ENCODE measurements at places on chromosomes 5 and 9.

DNA sequence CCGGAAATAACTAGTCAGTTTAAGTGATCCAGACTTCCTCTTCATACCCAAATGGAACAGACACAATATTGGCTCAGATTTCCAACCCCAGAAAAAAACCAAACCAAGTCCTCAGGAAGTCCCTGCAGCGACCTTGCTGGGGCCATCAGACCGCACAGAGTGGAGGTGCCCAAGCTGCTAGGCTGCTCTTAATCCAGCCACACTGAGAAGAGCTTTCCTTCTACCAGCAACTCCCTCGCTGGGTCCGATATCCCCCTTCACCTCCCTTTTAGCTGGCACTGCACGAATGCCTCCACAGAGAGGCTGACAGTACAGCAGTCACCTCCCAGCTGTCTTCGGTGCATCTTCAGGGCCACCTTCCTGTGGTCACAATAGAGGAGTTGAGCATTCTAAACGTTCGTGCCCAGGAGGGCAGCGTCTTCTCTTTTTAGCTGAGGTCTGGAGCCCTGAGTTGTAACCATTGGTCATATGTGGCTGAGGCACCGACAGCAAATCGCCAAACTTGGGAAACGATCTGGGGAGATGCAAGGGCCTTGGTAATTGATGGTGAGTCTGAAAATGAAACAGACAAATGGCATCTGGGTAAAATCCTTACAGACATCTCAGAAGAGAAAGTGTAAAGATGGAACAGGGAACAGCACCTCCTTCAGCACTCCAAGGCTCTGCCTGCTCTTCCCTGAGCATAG, 5.7 kb downstream of the NAIF1 start:
- no peak for DNase-seq

DNA sequence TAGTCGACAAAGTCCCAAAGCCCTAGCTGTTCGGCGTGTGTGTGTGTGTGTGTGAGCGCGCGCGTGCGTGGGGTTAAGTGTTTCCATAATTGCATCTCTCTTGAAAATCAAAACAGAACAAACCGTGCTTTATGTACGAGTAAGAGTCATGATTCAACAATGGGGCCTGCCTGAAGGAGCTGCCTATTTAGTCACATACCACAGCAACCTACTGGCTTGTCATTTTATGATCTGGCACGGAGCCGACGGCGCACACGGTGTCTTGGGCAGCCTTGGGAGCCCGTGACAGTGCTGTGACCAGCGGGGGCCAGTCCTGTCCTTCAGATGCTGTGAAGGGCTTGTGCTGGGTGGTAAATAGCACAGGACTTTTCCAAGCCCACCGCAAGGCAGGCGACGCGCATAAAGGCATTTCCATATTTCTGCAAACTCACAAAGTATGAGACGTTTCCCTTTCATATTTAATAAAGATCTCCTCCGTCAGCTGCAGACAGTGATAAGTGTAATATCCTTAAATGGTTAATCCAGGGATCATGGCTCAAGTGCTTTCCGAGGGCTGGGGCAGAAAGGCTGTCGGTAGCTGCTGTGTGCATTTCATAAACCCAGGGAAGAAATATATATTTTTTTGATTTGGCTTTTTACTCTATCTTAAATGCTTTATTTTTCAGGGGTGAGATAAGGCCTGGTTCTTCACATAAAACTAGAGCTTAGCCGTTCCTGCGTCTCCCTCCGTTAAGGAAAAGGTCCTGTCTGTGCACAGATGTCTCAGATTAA, 270.2 kb upstream of the IRX1 start:
- DNase-seq: no peak

DNA sequence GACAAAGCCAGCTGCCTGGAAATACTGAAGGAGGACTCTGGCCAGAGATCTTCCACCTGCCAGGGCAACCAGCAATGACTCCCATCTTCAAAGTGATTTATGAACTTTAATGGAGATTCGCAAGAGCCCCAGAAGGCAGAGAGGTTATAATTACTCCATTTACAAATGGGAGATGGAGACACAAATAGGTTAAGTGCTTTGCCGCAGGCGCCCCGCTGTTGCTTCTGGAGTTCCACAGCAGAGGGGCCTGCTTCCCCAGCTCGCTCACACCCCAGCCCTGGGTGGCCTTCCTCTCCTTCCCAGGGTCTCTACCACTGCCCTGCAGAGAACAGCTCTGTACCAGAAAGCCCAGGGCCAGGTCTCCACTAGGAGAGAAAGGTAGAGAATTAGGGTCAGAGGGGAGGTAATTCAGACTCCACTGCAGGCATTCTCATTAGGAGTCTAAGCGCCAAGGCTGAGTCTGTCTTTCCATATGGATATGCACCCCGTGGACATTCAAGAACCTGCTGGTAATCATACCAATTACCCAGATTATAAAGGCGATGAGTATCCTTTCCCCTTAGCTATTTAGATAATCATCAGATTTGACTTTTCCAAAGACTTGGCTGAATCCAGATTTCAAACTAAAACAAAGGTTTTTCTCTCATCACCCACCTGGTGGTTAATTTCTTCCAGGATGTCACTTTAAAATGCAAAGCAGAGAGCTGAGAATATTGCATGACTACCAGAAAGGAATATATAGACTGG, 157.6 kb upstream of the TUT7 start:
- no peak for DNase-seq

GRCh38 chr9:15735083-15735857, 182.4 kb downstream of the CCDC171 start:
- DNase-seq: no peak

GRCh38 chr9:95819636-95820035, 55.9 kb upstream of the ERCC6L2 start:
- DNase-seq: no peak

DNA sequence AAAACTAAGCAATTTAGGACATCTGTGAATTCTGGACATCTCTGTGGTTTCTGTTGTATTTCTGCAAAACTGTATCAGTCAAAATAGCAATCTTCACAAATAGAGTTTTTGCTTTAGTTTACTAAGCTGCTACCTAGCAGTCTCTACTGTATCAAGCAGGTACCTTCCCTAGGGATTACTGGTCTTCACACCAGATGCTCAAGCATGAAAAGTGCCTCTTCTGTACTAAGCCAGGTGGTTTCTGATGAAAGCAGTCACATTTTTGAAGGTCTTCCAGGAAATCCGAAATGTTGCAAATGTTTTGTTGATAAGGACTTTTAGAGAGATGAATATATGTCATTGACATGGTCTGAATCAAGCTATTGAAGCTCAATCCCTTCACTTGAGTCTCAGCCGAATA, 540.0 kb downstream of the KCTD16 start:
- DNase-seq: no peak

DNA sequence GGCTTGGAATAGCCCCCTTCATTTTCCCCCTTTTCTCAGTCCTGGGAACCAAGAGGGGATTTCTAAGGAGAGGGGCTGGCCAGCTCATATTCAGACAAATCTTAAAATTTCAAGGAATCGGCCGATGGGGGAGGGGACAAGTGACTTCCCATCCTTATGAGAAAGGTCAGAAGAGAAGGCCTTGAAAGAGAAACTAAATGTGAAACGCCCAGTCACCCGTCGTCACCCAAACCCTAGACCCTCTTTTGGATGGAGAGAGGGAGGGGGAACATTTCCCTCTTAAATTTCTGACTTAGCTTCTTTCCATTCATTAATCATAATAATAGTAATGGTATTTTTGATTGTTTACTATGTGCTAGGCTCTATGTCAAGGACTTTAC, 850 bp upstream of the CCL19 start:
- no peak for DNase-seq

GRCh38 chr9:94577036-94577435, 16.6 kb downstream of the FBP2 start:
- DNase-seq: no peak

GRCh38 chr9:96294159-96294545, 7.8 kb downstream of the HSD17B3 start:
- no peak for DNase-seq

DNA sequence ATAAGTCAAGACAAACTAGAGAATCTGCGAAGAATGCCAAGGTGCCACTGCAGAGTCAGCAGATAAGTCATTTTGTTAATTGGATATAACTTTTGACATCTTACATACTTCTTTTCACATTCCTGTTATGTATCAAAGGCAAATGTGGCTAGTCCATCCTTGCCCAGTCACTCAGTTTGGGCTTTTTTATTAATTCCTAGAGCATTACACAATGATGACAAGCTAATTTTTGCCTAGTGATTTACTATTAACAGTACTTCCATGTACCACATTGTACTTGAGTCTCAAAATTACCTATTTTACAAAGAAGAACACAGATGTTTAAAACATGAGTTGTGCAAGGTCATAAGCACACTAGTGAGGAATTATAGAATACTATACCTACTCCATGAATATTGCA, 680.8 kb downstream of the DNAH5 start:
- no peak for DNase-seq

DNA sequence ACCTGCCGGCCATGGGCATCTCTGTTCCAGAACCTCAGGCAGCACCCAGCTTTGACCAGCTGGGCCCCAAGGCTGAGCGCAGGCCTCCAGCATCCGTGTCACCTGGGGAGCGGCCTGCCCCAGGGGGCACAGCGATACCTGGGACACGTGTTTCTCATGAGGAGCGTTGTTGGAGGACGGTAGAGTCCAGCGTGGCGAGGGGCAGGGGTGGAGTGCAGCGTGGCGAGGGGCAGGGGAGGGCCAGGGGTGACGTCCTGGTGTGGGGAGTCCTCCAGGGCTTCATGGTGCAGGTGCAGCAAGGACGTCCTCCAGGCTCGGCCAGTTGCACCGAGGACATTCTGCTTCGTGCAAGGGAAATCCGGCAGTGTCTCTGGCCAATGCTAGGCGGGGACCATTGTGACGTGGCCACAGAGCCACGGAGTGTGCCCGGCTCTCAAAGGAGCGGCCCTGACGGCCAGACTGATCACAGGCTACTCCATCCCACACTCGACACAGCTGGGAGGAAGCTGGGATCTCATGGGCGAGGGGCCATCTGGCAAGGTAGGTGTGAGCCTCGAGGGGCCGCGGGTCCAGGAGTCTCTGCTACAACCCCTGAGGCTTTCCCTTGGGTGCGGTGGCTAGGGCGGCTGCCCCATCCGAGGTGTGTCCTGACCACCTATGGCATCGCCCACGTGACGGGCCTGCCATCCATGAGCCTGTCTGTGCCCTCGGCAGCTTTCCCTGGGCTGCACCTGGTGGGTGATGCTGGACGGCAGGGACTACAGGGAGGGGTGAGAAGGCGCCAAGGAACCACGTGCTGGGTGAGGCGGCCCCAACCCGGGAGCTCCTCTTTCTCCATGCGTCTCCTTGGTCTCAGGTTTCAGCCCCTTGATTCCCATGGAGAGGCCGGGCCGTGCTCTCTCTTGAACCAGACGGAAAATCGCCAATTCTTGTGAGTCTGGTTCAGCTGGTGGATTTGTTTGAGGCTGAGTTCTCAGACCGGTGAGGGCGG, 33.8 kb downstream of the SLC9A3 start:
- no peak for DNase-seq

DNA sequence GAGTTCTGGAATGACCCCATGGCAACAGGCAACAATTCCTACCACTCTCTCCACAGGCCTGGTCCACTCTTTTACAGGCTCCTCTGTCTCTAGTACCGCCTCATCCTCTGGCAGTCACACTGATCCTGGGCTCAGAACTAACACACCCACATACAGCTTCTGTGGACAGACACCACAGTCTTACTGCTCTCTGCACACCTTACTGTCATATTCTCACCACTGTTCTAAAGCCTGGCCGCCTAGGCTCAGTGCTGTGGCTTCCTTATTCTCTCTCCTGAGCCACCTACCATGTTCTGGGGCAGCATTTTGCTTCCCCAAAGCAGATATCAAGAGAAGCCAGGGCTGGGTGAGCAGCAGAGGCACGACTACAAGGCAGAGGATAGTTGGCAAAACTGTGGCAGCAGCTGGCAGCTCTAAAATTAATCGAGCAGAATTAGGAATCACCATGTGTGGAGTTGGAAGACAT, 14.8 kb downstream of the REEP5 start:
- no peak for DNase-seq

DNA sequence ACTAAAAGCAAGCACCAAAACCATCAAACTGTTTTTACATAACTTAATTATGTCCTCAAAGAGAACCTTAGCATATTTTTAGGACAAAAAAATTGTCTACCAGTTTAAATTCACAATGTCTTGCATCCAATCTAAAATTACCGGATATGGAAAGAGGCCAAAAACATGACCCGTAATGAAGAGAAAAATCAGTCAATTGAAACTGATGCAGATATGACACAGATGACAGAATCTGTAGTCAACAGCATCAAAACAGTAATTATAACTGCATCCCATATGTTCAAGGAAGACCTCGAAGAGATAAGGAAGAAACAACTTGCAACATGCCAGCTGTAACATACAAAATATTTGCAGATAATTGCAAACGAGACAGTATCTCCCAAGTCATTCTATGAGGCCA, 473.2 kb downstream of the SEMA5A start:
- no peak for DNase-seq

- no peak for DNase-seq
These were observed 1.5 kb upstream of the IRX2 start for GRCh38 chr5:2752821-2753439.

- DNase-seq: no peak
These were observed 97.9 kb upstream of the CPEB4 start for GRCh38 chr5:173790177-173790719.

DNA sequence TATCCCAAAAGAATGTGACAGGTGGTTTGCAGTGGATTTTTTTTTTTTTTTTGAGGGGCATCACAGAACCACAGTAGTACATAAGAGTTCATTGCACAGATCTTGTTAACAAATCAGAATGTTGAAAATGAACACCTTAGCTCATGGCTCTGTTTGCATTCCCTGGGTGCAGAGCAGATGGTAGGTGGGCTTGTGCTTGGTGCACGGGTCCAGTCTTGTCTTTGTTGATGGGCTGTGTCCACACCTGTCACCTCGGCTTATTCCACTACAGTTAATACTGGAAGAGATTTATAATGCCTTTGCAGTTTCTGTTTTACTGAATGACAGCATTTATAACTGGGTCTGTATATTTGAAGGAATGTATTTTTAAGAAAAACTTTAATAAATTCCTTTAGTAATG, 146.6 kb downstream of the KDM4C start:
- no peak for DNase-seq

GRCh38 chr5:10768328-10768899, 7.4 kb upstream of the DAP start:
- DNase-seq: no peak

DNA sequence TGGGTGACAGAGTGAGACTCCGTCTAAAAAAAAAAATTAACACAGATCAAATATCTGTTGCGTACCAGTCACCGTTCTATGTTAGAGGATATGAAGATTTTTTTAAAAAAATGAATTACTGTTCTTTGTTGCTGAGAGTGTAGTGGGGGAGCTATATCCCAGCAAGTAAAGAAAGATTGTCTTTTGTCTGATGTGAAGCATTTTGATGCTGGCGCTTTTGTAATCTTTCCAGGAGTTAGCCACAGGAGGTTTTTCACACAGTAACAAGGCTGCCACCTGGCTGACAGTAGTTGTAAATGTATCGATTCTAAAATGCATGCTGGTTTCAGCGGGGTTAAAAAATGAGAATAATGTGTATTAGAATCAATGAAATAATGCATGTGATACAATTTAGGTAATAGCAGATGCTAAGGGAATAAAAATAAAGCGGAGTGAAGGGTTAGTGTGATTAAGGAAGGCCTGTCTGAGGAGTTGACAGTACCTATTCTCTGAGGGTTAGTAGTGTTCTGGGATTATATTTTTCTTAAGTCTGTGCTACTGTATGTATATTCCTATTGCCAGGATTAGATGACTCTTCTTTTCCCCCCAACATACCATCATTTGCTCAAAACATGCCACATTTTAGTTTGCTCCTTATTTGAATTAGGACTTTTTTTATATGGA, 3.4 kb downstream of the LMNB1 start:
- DNase-seq: peak; percentile 75

- no peak for DNase-seq
These were observed 168.1 kb downstream of the NR3C1 start for GRCh38 chr5:143235423-143235822.

- DNase-seq: no peak
These were observed 137.9 kb downstream of the FAM114A2 start for GRCh38 chr5:153900703-153901395.
